Stimulated activated CD8-positive, alpha-beta memory T cell treated with anti-CD3 and anti-CD28 coated beads, Interleukin-7, amount 100 ng/mL, for 1 hour (primary cell): ENCODE measurements at places on chromosomes 3 and 15.

DNA sequence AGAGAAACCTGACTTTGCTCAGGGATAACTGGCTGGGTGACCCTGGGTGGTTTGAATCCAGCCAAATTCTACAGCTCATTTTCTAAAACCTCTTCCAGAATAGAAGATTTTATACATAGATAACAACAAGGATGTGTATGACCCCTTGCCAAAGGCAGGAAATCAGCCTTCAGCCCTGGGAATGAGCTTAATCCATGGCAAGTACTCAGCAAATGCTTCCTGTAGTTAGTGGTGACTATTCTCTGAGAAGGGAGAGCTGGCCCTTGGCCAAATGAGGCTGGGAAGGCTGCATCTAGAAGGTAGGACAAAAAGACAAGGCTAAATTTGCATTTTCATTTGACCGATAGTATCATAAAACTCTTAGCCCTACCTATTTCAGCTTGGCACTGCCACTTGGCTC lies 4.6 kb upstream of the HACD3 start:
- no peak for DNase-seq

DNA sequence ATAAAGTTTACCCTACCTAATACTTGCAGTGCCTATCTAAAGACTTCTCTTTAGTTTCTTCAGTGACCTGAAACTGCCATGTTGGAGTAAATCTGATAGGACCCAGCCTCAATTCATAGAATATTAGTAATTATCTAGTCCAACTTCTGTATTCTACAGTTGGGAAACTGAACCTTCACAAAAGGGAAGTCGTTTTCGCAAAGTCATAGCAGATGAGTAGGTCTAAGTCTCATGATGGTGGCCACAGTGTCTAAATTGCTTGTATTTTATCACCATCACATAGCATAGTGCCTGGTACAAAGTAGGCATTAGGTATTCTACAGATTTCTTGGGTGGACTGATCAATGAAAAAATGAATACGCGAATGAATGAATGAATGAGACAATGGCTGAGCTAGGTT lies 8.4 kb downstream of the GMNC start:
- no peak for DNase-seq

DNA sequence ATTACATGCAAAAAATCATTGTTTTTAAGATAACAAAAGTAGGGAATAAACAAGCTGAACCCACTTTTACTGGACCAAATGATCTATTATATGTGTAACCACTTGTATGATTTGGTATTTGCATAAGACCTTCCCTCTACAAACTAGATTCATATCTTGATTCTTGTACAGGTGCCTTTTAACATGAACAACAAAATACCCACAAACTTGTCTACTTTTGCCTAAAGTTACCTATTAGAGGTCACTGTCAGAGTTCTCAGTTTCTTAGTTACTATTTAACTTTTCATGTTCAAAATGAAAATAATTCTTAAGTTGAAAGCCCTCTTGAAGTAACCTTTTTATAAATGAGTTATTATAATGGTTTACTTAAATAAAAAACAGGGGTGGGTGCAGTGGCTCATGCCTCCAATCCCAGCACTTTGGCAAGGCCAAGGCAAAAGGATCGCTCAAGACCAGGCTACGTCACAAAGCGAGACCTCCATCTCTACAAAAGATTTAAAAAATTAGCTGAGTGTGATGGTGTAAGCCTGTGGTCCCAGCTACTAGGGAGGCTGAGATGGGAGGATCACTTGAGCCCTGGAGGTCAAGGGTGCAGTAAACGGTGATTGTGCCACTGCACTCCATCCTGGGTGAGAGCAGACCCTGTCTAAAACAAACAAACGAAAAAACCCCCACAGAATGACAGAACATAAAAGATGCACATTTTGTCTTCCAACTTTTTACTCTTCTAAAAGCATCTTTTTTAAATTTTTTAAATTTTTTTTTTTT lies 16.0 kb downstream of the ACTR8 start:
- no peak for DNase-seq

GRCh38 chr15:40038275-40038637 lies 725 bp downstream of the SRP14 start:
- DNase-seq = no peak

GRCh38 chr3:77040926-77041722 lies 1.2 kb downstream of the ROBO2 start:
- DNase-seq = no peak

DNA sequence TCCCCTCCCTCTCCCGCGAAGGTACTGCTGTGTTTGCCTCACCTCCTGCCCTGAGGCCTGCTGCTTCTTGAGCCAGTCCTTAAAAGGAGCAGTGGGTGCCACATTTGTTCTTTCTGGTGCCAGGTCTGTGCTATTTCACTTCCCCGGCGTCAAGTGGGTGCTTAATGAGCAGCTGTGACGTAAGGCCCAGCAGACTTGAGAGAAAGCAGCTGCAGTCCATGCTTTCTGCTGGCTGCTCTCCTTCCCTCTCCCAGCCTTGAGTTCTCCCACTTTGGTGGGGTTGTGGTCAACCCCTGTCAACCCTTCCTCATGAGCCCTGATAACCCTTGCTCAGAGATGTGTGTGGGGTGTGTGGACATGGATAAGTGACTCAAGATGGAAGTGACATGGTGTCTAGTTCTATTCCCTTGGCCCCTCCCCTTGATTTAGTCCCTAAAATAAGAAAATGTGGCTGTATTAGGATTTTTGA lies 6.9 kb downstream of the INAFM2 start:
- DNase-seq = no peak

- DNase-seq = no peak
These were observed 27.9 kb upstream of the TGFBR2 start for GRCh38 chr3:30578479-30578878.

- no peak for DNase-seq
These were observed 19.8 kb downstream of the ST3GAL6 start for GRCh38 chr3:98782824-98783500.

- no peak for DNase-seq
These were observed 15.0 kb upstream of the EHD4 start for GRCh38 chr15:41987246-41987924.

DNA sequence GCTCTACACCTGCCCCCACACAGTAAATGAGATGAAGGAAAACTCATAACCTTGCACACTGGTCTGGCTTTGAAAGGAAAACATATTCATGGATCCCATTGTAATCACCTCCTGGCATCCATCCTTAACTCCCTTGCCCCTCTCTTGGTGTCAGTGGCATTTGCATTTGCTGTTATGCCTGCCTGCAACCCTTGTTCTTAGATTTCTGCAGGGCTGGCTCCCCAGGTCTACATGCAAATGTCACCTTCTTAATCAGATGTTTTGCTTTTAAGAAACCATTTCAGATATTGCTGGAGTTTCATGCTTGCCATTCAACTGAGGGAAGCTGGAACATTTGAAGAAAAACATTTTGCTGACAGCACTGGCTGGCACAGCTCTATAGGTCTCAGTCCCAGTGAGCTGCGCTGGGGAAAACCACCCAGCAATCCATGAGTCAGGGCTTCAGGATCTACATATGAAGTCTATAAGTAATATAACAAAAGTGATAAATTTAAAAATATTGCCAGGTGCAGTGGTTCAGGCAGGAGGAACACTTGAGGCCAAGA lies 19.1 kb downstream of the LRRC2 start:
- no peak for DNase-seq

DNA sequence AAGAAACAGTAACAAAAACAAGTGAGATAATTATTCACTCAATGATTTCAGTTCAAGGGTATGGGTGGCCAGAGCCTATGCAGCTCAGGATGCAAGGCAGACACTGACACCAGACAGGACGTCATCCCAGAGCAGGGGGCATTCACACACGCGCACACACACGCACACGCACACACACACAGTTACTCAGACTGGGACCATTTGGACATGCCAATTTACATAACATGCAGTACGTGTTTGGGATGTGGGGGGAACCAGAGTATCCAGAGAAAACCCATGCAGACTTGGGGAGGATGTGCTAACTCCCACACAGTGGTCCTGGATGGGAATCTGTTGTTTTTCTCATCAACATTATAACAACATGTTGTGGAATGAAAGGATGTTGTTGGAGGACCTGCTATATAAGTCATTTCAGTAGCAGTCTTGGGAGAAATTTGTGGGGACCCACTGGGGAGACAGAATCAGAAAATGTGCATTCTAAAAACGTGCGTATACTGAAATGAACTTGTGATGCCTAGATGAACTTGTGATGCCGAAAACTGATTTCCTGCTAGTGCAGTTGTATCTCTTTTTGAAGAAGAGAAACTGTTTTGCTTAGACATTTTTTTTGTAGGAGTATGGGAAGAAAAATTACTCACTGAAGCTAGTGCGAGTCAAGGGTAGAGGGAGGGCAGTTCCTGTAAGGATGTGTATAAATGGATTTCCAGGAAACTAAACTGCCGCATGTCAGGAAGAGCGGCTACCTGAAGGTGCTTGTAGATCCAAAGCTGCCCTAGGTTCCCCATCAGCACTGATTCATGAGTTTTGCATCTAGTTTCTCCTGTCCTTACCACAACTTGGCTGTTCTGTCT lies 25.2 kb downstream of the CD200 start:
- DNase-seq = no peak

DNA sequence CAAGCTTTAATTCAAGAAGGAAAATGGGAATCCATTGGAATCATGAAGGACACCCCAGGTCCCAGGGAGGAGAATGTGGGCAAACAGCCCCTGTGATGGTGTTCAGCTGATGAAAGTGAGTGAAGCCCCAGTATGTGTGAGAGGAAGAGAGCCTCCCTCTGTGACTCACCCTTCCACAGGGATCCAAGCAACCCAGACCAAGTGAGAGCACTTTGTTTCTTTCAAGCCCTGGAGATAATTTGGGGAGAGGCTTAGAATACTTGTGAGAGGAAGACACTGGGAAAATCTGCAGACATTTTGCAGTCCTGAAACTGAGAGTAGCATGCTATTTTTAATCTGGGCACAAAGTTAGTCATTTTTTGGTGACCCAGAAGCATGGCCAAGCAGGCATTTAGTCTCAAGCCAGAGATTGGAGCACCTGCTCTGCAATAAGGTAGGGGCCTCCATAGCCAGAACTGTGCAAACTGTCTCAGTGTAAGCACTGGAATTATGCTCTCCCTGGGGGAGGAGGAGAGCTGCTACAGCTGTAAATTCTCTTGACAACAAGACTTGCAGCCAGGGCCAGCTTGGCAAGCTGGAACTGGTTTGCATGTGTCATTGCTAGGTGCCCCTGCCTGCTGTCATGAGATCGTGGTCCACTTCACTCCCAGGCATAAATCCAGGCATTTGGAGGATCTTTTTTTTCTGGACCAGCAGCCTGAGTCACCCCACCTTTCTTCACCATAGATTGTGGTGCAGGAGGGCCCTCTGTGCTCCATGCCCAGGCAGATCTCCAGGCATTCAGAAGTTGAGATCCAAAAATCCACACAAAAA lies 537.8 kb upstream of the DPPA4 start:
- no peak for DNase-seq

DNA sequence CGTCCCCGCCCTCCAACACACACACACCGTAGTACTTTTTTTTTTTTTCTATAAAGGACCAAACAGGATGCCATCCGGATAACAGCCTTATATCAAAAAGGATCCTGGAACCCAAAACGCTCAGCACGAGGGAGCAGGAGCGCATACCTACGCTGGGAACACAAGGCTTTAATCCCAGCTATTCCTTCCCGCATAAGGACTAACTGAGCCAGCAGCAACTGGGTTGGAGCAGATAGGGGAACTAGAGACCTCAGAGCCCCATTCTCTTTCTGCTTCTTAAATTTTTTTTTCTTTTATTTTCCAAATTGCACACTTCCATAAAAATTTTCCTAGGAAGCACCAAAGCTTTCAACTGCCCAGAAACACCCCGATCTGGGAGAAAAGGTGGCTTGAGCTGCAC lies 1.3 kb downstream of the TRANK1 start:
- DNase-seq = no peak

DNA sequence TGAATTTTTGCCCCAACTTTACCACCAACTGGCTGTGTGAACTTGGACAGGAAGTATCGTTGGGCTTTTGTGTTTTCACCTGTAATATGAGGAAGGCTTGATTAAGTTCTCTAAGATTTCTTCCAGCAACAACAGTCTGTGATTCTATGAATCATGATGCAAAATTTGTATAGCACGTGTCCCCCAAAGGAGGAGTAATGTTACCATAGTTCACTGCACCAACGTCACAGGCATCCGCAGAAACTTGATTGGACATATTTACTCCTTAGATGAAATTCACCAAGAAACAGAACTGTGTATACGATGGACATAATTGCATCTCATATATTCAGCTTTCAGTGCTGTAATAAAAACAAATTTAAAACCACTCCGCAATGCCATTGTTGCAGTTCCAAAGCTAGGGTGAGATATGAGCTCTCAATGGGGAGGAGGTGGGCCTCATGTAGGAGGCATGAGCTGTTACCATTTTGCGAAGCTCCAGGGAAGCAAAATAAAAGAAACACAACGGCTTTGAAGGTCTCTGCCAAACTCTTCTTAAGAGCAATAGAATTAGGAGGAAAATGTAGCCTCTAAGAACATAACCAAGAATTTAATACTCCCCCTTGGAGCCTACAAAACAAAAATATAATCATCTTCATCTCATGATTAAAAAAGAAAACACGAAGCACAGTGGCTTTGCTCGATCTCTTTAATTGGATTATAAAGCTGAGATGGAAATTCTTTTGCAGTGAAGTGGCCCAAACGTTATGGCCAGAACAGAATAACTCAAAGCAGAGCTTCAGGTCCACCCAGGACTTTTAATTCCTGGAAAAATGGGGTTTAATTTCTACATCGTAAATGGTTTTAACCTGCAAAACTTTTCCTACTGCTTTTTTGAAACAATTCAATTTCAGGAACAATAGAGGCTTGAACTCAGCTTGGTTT lies 80.7 kb downstream of the CHST2 start:
- DNase-seq = no peak

- no peak for DNase-seq
These were observed 29.5 kb downstream of the PDE8A start for GRCh38 chr15:85011160-85011571.

- no peak for DNase-seq
These were observed 383.9 kb upstream of the TMCO5A start for GRCh38 chr15:37550360-37551024.

GRCh38 chr3:2937055-2937454 lies 173.1 kb downstream of the IL5RA start:
- no peak for DNase-seq

GRCh38 chr3:71907996-71908395 lies 123.0 kb upstream of the PROK2 start:
- DNase-seq = no peak

- no peak for DNase-seq
These were observed 154.5 kb upstream of the BNIP2 start for GRCh38 chr15:59843609-59844008.

GRCh38 chr3:98623572-98624280 lies 30.3 kb upstream of the CPOX start:
- no peak for DNase-seq

DNA sequence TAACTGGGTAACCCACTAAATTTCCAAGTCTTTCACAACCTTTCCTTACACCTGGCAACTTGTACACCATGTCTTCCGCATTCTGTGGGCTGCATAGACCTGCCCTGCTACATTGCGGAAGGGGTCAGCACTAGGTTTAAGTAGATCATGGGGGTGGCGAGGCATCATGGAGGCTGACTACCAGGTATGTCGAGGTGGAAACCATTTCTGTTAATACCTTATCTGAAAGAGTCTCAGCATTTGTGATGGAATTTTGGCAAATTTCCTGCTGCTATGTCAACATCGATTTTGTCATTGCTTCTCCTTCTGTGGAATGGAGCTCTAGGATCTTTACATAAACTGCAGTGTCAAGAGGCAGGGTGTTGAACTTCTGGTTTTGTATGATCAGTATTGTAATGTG lies 187.2 kb downstream of the GHSR start:
- DNase-seq = no peak

- DNase-seq = no peak
These were observed 134.3 kb downstream of the TLE3 start for GRCh38 chr15:69963385-69963784.
